Progenitor cell of endocrine pancreas (in vitro differentiated cells): ENCODE measurements at places on chromosomes 11 and 22. TPM values are rescaled to one million over a fixed set of nuclear protein-coding genes. Genes with fewer than 3 reads are reported as not detected.

The OR51D1 gene
- not detected in 2 replicates for total RNA-seq

The MICAL2 gene
- 8.3 and 10.0 TPM in 2 replicates for total RNA-seq

The FAT3 gene
- 11.9 and 16.4 TPM in 2 replicates for total RNA-seq

The FREY1 gene
- total RNA-seq: 2.8 and 3.7 TPM in 2 replicates

The IL17RA gene
- total RNA-seq: 8.4 and 10.0 TPM in 2 replicates

The CREB3L1 gene
- 9.5 and 9.6 TPM in 2 replicates for total RNA-seq

The GGTLC2 gene
- total RNA-seq: not detected in 2 replicates

The OR52H1 gene
- 0.26 TPM in 1 of 2 replicates, not detected in the other for total RNA-seq

The MRPL21 gene
- total RNA-seq: 51.4 and 54.0 TPM in 2 replicates
